Forelimb muscle (tissue), 1 donor: ENCODE measurements at places on chromosomes 16 and 17. TPM values are rescaled to one million over a fixed set of nuclear protein-coding genes. Genes with fewer than 3 reads are reported as not detected.

Gene IGSF6
- polyA plus RNA-seq, result 3.1 TPM

Gene CCL16
- polyA plus RNA-seq, result 0.39 TPM

Gene SLC52A1
- 0.08 TPM for polyA plus RNA-seq

DNA sequence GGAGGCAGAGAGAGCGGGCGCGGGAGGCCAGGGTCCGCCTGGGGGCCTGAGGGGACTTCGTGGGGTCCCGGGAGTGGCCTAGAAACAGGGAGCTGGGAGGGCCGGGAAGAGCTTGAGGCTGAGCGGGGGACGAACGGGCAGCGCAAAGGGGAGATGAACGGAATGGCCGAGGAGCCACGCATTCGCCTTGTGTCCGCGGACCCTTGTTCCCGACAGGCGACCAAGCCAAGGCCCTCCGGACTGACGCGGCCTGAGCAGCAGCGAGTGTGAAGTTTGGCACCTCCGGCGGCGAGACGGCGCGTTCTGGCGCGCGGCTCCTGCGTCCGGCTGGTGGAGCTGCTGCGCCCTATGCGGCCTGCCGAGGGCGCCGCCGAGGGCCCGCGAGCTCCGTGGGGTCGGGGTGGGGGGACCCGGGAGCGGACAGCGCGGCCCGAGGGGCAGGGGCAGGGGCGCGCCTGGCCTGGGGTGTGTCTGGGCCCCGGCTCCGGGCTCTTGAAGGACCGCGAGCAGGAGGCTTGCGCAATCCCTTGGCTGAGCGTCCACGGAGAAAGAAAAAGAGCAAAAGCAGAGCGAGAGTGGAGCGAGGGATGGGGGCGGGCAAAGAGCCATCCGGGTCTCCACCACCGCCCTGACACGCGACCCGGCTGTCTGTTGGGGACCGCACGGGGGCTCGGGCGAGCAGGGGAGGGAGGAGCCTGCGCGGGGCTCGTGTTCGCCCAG is 1.2 kb upstream of the CBX4 start:
- DNase-seq, result no peak

DNA sequence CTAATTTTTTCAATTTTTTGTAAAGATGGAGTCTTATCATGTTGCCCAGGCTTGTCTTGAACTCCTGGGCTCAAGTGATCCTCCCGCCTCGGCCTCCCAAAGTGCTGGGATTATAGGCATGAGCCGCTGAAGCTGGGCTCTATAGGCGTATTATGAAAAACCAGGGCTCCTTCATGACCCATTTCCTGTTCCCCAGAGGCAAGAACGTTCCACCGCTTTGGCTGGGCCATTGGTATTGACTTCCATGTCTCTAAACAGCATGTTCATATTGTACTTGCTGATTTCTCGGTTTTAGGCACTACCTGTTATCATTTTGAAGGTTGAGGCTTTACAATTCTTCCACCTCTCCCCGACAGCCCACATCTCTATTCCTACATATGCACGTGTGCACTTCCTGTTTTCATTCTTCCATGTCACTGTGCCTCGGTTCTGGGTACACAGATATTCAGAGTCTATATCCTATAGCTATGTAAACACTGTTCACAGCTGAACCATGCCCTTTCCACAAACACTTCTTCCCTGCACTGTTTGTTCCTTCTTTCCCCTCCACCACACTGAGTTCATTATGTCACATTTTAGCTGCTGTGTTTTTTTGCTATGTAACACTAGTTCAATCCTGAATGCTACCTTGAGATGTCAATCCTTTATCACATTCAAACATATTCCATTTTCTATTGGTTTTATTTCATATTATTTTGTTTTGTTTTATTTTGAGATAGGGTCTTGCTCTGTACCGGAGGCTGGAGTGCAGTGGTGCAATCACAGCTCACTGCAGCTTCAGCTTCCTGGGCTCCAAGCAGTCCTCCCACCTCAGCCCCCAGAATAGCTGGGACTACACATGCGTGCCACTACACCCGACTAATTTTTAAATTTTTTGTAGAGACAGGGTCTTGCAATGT is 16.8 kb upstream of the MAPK3 start:
- DNase-seq, result no peak

DNA sequence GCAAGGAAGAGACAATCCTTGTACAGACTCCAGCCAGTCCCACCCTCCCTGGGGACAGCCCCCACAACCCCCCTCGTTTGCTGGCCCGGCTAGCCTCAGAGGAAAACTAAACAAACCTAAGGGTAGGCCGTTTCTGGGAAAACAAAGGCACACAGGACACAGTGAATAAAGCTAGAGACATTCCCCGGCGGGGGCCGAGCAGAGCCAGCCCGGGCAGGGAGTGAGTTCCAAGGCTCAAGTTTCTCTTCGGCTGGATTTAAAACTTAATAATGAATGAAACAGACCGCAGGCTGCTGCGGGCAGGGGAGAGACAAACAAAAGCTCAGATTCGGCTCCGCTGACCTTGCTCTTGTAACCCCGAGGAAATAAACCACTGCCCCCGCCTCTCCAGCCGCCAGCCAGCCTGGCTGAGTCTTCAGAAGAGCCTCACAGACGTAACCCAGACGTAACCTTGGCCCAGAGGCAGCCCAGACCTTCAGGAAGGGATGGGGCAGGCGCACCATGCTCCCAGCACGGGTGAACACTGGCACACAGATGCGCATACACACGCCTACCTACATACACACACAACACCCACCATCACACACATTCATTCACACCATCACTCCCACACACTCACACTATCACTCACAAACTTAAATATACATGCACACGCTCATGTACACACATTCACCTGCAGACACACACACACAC is 216.0 kb downstream of the ZNF423 start:
- DNase-seq, result no peak
